ENCODE measurements at places on chromosomes 4 and X. TPM values are rescaled to one million over a fixed set of nuclear protein-coding genes. Genes with fewer than 3 reads are reported as not detected.

GRCh38 chrX:111129921-111130320 is 33.9 kb downstream of the PAK3 start:
- H3K4me1 ChIP-seq = no peaks in the 10 kb centered on the region
- H3K4me3 ChIP-seq = no peak overlapping the region
- DNase-seq = no peak
- no peaks in the 10 kb centered on the region for H3K27me3 ChIP-seq
- H3K27ac ChIP-seq = no peak overlapping the region
- no peaks in the 10 kb centered on the region for H3K36me3 ChIP-seq

DNA sequence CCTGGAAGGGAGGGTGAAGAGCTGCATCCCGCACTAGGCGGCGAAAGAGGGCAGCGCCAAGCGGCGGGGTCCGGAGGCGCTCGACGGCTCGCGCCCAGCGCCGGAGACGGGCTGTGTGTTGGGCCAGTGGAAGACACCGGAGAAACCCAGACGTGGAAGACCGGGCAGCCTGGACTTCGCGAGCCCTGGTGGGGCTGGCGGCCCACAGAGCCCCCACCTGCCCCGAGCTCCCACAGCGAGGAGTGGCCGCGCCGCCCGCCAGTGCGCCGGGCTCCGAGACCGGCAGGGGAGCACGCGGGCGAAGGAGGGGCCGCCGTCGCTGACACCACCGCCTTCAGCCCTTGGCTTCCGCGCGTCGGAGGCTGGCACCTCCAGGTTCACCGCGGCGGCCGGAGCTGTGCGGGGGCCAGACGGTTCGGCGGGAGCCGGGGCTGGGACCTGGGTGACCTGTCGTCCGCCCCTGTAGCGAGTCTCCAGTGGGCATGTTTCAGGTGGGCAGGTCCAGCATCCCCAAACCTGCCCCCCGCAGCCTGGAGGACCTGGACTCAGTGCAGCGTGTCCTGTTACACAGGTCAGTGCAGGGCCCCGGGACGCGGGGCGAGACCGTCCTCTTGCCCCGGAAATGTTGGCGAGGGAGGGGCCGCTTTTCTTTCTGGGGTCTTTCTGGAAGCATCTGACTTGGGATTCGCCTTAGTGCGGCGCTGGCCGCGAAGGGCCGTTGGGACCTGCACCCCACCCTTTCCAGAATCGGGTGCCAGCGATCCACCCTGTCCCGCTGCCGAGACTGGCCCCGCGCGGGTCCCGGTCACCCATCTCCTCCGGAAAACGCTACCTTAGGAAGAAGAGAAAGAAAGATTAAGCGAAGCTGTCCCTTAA is 9.6 kb upstream of the INTU start:
- no peaks in the 10 kb centered on the region for H3K36me3 ChIP-seq
- no peak for DNase-seq
- H3K4me3 ChIP-seq = peak overlapping the region; percentile 89
- H3K4me1 ChIP-seq = no peaks in the 10 kb centered on the region
- peak overlapping the region; percentile 50 for H3K27ac ChIP-seq

DNA sequence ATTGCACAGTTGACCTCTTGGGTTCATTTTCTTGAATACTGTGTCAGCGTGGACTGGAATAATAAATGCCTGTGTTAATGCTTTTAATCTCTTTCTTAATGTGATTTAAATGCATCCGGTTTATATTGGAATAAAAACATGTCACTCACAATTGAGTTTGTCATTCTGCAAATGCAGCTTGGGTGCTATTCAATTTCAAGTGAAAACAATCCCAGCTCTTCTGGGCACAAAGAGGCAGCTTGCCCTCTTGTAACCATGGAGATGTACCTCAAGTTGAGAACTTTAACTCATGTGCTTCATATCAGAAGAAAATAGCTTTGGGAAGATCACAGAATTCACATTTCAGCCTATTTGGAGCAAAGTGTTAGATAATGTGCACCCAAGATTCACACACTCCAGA is 355.7 kb upstream of the GNPDA2 start:
- no peak overlapping the region for H3K4me3 ChIP-seq
- H3K27me3 ChIP-seq = no peaks in the 10 kb centered on the region
- H3K27ac ChIP-seq = no peak overlapping the region
- DNase-seq = no peak

SCML2 gene
- 0.81 TPM for total RNA-seq

- H3K27ac ChIP-seq = no peak overlapping the region
- H3K4me3 ChIP-seq = no peak overlapping the region
- H3K4me1 ChIP-seq = no peaks in the 10 kb centered on the region
- DNase-seq = no peak
- H3K36me3 ChIP-seq = no peaks in the 10 kb centered on the region
- H3K27me3 ChIP-seq = no peaks in the 10 kb centered on the region
These were observed 104.8 kb upstream of the ENPP6 start for GRCh38 chr4:184322328-184323025.

DNA sequence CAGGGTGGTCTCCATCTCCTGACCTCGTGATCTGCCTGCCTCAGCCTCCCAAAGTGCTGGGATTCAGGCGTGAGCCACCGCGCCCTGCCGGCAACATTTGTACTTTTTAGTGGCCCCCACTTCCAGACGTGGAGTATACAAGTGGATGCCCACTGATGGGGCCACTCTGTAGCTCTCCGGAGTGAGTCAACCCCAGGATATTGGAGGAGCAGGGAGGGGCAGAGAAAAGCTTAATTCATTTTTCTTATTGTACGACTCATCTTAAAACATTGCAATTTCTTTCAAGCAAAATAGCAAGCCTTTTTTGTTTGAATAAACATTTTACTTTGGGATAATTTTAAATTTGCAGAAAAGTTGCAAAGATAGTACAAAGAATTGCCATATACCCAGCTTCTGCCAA is 34.6 kb downstream of the FAM9C start:
- H3K4me1 ChIP-seq = peaks cover 17% of the 10 kb centered on the region
- peak overlapping the region; percentile 47 for H3K27ac ChIP-seq
- H3K36me3 ChIP-seq = no peaks in the 10 kb centered on the region
- DNase-seq = no peak
- H3K27me3 ChIP-seq = no peaks in the 10 kb centered on the region
- no peak overlapping the region for H3K4me3 ChIP-seq

GRCh38 chr4:150325872-150326271 is 247.6 kb downstream of the DCLK2 start:
- no peak for DNase-seq
- H3K36me3 ChIP-seq = no peaks in the 10 kb centered on the region
- H3K4me1 ChIP-seq = no peaks in the 10 kb centered on the region
- no peaks in the 10 kb centered on the region for H3K27me3 ChIP-seq
- H3K4me3 ChIP-seq = no peak overlapping the region

NIPAL1 gene
- 0.68 TPM for total RNA-seq

PDLIM3 gene
- 835 TPM for total RNA-seq

SLC6A14 gene
- total RNA-seq = not detected

DNA sequence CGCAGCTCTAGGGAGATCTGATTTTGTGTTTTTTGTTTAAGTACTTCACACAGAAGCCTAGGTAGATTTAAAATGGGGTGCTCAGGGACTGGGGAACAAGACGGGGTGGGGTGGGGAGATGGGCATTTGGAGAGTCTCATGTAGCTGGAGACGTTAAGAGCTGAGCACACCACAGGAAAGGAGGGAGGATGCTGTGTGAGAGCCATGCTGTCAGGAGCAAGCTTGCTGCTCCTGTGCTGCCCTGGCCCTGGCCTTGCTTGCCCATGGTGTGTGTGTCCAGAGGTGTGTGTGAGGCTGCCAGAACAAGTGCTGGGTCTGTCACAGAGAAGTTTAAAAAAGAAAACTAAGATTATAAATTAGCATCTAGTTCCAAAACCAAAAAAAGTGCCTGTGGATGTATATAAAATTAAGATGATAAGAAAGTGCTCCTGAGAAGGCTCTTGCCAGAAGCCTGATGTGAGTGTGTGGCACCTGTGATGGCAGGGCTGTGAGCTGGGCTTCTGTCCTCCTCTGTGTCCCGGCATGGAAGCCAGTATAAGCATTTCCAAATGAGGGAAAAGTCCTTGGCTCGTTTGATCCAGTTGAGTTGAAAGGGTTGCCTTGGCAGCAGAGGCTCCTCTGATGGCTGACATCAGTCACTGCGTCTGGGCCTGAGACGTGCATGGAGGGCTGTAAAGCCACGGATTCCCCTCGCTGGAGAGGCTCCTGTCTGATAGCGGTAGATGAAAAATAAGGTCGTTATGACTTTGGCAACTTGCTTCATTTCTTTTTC is 63.5 kb downstream of the NELFA start:
- H3K27me3 ChIP-seq = no peaks in the 10 kb centered on the region
- H3K27ac ChIP-seq = no peak overlapping the region
- peaks cover 13% of the 10 kb centered on the region for H3K36me3 ChIP-seq
- no peak for DNase-seq
- H3K4me1 ChIP-seq = peaks cover 8% of the 10 kb centered on the region

ASB9 gene
- total RNA-seq = 2.5 TPM

- no peaks in the 10 kb centered on the region for H3K27me3 ChIP-seq
- H3K36me3 ChIP-seq = no peaks in the 10 kb centered on the region
- no peak overlapping the region for H3K27ac ChIP-seq
- DNase-seq = no peak
These were observed 558.7 kb downstream of the SPRY1 start for GRCh38 chr4:123955167-123955800.

DNA sequence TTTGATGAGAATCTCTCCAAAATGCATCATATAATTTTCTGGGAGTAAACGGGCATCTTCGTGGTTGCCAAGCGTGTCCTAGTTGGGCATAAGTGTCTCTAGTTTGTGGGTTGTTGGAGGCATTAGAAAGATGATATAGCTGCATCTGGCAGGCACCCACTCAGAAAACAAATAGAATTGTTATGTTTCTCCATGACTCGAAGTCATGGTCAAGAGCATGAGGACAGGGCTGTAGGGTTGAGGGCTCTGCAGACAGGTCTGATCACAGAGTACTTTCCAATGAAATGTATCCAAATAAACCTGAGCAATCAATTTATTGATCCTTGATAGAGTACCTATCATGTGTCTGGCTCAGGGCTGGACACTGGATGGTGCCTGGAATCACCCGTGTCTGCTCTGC is 82.7 kb downstream of the SORCS2 start:
- no peak overlapping the region for H3K27ac ChIP-seq
- H3K4me1 ChIP-seq = no peaks in the 10 kb centered on the region
- no peak overlapping the region for H3K4me3 ChIP-seq
- no peaks in the 10 kb centered on the region for H3K36me3 ChIP-seq
- no peak for DNase-seq
- no peaks in the 10 kb centered on the region for H3K27me3 ChIP-seq
